PC-9 (cell line): ENCODE measurements at places on chromosomes 5 and 9.

- DNase-seq = no peak
These were observed 111.0 kb upstream of the SLC25A48 start for GRCh38 chr5:135723491-135723890.

GRCh38 chr9:114382699-114383520 is 4.9 kb downstream of the AKNA start:
- no peak for DNase-seq

DNA sequence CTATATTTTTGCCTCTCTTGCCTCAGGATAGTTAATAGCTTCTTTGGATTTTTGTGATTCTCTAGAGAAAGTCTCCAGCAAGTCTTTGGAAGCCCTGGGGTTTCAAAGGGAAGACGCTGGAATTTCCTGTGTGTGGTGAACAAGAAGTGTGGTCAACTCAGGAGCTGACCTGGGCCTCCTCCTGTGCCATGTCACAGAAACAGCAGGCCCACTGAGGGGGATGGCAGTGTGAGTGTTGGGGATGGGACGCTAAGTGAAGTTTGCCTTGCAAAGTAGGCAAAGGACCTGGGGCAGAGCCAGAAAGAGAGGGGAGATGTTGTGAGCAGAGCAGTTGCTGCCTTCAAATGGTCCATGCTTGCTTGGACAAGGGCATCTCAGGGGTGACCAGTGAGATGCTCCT is 226.3 kb downstream of the DMRT2 start:
- no peak for DNase-seq

- no peak for DNase-seq
These were observed 1.5 kb upstream of the IRX2 start for GRCh38 chr5:2752821-2753439.

DNA sequence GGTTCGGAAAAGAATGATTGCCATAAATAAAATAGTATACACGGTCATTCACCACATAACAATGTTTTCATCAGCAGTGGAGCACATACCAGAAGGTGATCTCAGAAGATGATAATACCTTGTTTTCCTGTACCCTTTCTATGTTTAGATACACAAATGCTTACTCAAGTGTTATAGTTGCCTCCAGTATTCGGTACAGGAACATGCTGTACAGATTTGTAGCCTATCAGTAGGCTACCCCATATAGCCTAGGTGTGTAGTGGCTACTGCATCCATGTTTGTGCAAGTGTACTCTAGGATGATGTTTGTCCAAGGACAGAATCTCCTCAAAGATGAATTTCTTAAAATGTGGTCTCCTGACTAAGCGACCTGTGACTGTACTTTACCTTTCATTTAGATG is 59.2 kb downstream of the ICE1 start:
- no peak for DNase-seq

- no peak for DNase-seq
These were observed 64.8 kb upstream of the PLCXD3 start for GRCh38 chr5:41575110-41575779.

GRCh38 chr5:17203329-17204132 is 13.9 kb upstream of the BASP1 start:
- peak; percentile 73 for DNase-seq
